ENCODE measurements at places on chromosomes 3 and 15.

- DNase-seq: no peak
Measured at GRCh38 chr3:112948346-112948838, 26.5 kb downstream of the CD200R1 start.

DNA sequence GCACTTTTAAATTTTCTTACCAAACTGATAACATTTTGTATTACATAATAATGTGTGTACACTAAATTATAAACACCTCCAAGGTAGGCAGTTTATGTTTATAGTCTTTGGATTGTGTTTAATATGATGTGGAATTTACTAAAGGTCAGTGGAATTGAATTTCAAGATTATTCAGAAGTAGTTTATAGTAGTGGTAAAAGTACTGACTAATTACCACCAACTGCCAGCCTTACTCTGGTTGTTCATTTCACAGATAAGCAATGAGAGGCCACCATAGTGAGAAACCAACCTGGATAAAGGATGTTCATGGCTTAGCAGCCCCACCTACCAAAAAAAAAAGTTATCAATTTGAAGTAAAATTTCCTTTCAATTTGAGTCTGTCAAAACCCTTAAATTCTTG, 54.0 kb upstream of the EIF5A2 start:
- no peak for DNase-seq

DNA sequence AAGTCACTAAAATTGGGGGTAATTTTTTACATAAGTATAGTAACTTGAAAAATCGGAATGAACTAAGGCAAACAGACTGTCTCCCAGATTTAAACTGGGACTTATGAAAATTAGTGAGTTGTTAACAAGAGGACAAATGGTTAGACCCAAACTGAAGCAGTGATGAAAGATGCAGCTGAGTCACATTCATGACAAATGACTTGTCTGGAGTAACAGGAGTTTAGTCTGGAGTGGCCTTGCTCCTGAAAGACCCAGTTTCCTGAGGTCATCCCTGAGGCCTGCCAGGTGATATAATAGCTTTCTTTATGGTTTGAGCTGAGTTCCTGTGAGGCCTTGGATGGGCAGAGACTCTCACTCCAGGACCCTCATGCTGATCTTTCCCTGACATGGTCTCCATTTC, 9.6 kb upstream of the CTDSPL start:
- no peak for DNase-seq

- no peak for DNase-seq
Measured at GRCh38 chr15:42104095-42104891, 9.9 kb upstream of the PLA2G4D start.

DNA sequence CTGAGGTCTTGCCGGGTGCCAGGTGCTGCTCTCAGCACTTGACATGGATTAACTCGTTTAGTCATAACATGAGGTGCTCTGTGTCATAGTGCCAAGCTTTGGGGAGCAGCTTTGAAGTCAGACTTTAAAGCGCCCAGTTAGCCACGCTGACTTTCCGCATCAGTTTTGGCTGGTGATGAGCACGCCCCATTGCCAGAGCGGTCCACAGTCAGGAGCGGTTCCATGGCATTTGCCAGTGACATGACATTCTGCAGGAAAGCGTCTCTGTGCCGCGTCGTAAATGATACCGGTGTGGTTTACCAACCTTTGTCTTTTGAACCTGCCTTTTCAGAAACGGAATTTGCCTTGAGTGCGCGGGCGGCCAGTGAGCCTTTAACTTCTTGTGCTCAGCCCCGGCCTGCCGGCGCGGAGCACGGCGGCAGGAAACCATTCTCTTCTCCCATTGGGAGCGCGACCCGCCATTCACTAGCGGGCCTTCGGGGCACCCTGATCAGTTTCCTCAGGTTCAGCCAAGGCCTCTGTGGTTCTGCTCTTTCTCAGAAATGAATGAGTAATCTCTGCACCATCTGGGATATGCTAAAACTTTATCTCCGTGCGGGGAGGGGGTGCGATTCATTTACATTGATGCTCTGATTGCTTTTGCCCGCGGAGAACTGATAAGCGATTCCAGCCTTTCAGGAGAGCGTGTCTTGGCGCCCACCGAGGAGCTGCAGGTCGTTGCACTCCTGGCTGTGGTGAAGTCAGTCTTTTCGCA, 1.7 kb upstream of the SLC2A2 start:
- peak; percentile 81 for DNase-seq

- DNase-seq: no peak
Measured at GRCh38 chr15:56672721-56673120, 60.6 kb downstream of the ZNF280D start.

DNA sequence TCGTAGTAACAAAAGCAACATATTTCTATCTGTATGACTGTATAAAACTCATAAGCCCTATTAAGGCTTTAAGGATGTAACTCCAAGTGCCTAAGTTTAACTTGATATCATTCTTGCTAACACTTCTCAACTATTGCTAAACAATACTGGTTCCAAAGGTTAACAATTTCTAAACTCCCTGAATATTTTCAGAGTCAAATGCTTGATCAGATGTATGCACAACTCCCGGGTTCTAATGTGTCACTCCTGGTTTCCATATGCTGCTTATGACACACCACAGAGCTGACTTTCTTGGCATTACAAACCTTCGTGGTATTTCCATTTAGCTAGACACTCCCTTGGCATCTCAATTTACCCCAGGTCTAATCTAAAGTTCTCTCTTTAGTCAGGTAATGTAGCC, 26.3 kb downstream of the DZIP1L start:
- no peak for DNase-seq

DNA sequence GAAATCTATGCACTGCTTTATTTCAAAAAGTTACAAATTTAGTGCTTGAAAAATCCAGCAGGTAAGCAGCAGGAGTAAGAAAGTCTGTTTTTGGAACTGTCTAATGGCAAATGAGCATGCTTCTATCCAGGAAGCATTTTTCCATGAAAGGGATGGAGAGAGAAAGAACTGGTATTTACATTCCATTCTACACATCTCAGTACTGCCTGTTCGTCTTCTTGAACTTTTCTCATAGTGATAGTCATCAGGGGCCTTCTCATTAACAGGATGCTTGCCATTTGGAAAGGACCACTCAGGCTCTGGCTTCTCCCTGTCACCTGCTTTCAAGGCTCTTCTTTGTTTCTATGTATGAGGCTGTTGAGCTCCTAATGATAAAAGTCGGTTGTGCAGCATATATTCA, 267.3 kb upstream of the IL12A start:
- no peak for DNase-seq

- no peak for DNase-seq
Measured at GRCh38 chr3:142007710-142008399, 131.4 kb downstream of the ATP1B3 start.

GRCh38 chr3:127140501-127141460, 52.1 kb upstream of the PRR23E start:
- no peak for DNase-seq

DNA sequence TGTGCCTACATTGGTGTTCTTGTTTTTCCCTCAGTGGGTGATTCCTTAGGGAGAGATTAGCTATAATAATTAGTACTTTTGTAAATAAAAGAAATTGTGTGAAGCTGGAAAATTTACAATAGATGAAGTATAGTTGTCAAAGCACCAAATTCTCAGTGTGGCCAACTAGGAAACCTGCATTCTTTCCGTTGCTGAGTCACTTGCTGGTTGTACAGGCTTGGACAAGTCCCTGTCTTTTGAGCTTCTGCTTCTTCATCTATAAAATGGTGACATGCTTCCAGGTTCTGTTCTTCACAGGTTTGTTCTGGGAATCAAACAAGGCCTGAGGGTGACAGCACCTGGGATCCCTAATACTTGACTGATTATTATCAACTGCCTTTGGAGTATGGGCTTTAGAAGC, 184.1 kb upstream of the HES1 start:
- no peak for DNase-seq

DNA sequence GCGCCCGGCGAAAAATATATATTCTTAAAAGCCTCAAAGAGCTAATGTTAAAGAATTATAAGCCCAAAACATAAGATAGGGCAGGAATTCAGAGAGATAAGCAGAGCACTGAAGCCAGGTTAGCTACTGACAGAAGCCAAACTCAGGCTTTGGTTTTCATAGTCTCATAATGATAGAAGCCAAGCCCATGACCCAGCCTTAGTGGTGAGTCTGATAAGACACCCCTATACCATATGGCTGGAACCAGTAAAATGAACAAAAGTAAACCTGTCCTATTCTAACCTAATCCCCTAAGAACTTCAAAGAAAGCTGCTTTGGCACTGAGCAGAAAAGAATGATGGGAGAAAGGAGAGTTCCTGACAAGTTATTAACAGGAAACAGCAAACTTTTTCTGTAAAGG, 25.9 kb downstream of the MYO9A start:
- no peak for DNase-seq

DNA sequence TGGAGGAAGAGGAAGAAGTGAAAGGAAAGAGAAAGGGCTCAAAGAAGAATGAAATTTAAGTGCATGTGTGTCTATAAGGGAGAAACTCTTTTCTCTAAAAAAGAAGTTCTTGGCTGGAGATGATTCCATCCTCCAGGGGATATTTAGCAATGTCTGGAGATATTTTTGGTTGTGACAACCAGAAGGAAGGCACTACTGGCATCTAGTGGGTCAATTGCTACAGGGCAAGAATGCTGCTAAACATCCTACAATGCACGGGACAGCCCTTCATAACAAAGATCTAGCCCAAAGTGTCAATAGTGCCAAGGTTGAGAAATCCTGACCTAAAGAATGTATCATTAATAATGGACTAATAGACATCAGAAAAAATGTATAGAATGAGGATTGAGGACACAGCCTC, 57.4 kb upstream of the ST3GAL6 start:
- DNase-seq: no peak

DNA sequence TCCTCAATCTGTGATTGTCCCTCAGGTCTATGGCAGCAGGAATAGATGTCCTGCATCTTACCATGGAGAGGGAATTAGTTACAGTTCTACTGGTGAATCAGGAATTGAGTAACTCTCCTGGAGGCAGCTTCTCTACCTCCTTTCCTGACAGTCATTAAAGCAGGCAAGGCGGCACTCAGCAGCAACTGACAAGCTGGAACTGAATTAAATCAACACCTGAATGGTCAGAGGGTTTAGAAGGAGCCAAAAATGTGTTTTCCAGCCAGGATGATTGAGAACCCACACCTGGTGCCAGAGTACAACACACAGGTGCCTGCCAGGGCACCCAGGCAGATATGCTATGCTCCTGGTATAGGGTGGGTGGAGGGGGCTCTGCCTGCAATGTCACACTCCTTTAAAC, 43.1 kb upstream of the TIPARP start:
- DNase-seq: no peak

DNA sequence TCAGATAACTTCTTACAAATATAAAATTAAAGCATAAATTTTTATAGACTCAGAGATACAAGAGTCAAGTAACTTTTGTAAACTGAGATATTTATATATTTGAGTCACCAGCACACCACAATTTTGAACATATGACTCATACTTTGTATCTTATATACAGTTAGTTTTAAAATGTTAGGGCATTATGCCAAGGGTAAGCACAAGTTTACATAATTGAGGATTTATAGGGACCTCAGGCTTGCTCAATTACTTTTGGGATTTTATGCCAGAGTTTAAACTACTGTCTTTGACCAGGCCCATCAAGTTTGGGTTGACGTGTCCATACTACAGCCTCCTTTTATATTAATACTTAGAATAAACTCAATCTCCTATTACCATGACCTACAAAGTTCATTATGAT, 7.4 kb upstream of the FGF7 start:
- DNase-seq: no peak

DNA sequence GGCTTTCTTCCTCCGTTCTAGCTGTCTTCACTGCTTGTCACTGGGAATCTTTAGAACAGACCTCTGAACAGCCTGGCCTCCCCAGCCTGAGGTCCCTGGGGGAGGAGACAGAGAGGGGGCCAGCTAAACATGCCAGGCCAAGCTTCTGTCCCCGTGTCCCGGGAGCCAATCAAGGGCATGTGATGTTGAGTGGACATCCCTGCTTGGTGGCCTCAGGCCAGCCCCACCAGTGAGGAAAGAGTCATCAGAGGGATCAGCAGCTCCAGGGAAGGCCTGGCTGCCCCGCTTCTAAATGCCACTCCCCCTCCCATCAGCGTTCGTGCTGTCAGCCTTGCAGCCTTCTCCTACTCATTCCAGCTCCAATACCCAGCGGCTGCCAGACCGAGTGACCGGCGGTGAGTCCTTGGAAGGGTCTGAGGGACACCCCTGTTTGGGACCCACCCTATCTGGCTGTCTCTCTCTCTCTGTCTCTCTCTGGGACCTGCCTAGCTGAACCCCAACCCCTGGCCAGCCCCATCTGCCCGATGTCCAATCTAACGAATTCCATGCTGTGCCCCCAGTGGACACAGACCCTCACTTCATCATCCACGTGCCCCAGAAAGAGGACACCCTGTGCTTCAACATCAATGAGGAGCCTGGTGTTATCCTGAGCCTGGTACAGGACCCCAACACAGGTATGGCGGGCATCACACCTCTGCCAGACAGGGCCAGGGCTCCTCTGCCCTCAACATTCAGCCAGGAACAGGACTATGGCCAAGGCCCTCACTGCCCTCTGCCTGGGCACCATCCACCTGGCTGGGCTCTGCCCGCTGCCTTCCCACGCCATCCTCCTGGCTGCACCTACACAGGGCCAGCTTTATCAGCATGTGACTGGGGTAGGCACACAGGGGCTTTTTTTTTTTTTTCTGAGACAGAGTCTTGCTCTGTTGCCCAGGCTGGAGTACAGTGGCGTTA, 6.6 kb upstream of the ITIH3 start:
- no peak for DNase-seq

GRCh38 chr3:51845129-51845528, 16.3 kb upstream of the IQCF2 start:
- DNase-seq: peak; percentile 50

DNA sequence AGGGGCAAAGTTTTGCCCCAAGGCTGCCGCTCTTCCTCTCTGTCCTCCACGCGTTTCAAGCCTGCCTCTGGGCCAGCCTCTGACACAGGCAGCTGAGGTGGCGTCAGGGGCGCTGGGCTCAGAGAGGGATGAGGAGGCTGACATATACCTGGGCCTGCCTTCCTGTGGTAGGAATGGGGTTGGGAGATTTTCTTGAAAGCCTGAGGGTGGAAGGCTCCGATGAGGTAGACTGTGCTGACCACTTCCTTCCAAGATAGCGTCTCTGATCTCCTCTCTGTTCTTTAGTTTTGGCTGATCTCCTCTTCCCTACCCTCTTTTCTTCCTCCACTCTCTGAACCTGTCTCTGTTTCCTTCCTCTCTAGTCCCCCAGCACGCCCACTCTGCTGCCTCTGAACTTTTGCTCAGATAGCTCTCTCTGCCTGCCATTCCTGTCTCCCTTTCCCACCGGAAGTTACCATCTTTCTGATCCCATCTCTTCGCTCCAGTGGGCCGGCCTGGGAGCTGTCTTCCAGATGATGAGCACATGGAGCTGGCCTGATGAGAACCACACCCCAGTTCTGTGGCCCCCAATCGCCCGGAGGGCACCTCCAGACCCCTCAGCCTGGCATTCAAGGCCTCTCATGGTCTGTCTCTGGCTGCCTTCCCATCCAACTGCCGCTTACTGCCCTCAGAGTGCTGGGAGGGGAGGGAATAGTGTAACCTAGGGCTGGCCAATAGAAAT, 32.5 kb upstream of the LCTL start:
- no peak for DNase-seq

GRCh38 chr3:180829409-180830405, 82.8 kb upstream of the FXR1 start:
- no peak for DNase-seq

- no peak for DNase-seq
Measured at GRCh38 chr3:175146258-175146657, 287.1 kb downstream of the NAALADL2 start.

Data from H9 (cell line).